ENCODE measurements at places on chromosomes 16 and 17. TPM values are rescaled to one million over a fixed set of nuclear protein-coding genes. Genes with fewer than 3 reads are reported as not detected.

Gene SPIRE2
- 0.46 TPM for total RNA-seq

Gene TBC1D16
- total RNA-seq = 3.4 TPM

Gene NOL3
- total RNA-seq = 0.91 TPM

Gene TEKT3
- not detected for total RNA-seq

Gene CLUH
- 101 TPM for total RNA-seq

Gene RAMP2
- not detected for total RNA-seq

Gene GGA2
- 281 TPM for total RNA-seq

Gene CTRB1
- total RNA-seq = not detected

Gene MYH11
- total RNA-seq = 0.17 TPM

DNA sequence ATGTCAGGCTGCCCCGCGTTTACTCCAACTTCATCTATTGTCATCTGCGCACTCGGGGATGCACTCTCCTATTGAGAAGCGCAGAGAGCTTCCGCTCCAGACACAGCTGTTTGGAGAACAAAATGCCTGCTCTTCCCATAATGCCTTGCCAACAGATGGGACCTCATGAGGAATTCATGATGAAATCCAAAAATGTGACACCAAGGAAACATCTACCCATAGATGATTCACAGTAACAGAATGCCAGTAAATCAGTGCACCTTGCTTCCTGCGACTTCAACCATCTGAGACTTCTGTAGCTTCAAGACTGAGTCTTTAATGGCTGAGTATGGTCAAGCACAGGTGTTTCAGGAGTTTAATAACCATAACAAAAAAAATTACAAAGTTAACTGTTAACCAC is 1144.9 kb upstream of the GOT2 start:
- no peak for DNase-seq

DNA sequence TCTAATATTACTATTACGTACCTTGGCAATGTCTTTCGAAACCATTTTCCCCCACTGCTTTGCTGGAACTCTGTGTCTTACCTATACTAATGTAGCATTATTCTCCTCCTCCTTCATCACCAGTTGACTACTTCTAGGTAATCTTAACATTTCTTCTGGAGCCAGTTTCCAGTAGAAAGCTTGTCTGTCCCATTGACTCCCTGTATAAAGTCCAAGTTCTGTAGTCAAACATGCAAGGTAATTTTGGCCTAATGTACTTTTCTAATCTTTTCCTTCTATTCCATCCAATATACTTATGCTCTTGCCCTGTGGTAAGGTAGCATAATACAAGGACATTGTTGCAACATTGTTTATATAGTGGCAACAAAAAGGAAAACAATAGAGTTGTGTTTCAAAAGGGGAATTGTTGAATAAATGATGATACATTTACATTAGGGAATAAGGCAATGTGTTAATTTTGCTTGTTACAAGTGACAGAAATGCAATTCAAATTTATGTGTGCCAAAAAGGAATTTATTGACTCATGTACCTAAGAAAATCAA is 27.9 kb downstream of the OMG start:
- DNase-seq = no peak

- DNase-seq = no peak
Observed at GRCh38 chr16:11418506-11418905, 73.2 kb downstream of the RMI2 start.

DNA sequence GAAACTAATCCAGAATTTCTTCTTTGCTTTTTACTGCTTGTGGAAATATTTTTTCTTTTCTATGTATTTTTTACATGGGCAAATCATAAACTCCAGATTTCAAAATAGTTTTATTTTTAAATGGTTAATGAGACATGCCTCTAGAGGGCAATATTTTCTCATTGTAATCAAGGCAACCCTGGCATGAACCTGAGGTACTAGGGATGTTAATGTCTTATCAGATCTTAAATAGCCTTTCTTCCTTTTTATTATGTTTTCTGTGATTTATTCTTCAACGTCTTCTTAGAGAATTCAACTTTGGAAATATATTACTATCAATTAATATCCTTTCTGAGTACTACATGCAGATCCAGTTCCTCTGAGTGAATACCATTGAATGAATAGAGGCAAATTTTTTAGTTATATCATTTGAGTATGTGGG is 324.7 kb downstream of the BCAS3 start:
- DNase-seq = no peak

GRCh38 chr16:47731252-47731651 is 270.1 kb downstream of the PHKB start:
- DNase-seq = no peak

DNA sequence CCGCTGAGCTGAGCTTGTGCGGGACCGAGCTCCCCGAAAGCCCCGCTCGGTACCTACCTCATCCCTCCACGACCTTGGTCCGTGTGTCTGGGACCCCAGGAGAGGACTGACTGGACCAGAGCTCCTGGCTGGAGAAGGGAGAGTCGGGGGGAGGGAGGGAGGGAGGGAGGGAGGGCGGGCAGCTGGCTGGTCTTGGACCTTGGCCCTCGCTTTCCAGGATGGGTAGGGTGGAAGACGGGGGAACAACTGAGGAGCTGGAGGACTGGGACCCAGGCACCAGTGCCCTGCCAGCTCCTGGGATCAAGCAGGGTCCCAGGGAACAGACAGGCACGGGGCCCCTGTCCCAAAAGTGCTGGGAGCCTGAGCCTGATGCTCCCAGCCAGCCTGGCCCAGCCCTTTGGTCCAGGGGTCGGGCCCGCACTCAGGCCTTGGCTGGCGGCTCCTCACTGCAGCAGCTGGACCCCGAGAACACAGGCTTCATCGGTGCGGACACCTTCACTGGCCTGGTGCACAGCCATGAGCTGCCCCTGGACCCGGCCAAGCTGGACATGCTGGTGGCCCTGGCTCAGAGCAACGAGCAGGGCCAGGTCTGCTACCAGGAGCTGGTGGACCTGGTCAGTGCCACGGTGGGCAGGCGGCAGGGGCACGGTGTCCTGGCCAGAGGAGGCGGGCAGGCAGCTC is 553 bp downstream of the RHBDL1 start:
- no peak for DNase-seq

- no peak for DNase-seq
Observed at GRCh38 chr16:31842864-31843263, 30.7 kb upstream of the ZNF267 start.

Data from activated B cell treated with CpG ODN at 0.5 μM for 24 hours (primary cell).